Occipital lobe (tissue), 3 donors: ENCODE measurements at places on chromosomes 1 and 21. TPM values are rescaled to one million over a fixed set of nuclear protein-coding genes. Genes with fewer than 3 reads are reported as not detected.

DNAI4 gene
- total RNA-seq, result 34.9 TPM

CYP4A11 gene
- total RNA-seq, result not detected

TIAM1 gene
- 54.1 TPM for total RNA-seq

DDAH1 gene
- 37.3 TPM for total RNA-seq

ELF3 gene
- 0.31 TPM for total RNA-seq

DNA sequence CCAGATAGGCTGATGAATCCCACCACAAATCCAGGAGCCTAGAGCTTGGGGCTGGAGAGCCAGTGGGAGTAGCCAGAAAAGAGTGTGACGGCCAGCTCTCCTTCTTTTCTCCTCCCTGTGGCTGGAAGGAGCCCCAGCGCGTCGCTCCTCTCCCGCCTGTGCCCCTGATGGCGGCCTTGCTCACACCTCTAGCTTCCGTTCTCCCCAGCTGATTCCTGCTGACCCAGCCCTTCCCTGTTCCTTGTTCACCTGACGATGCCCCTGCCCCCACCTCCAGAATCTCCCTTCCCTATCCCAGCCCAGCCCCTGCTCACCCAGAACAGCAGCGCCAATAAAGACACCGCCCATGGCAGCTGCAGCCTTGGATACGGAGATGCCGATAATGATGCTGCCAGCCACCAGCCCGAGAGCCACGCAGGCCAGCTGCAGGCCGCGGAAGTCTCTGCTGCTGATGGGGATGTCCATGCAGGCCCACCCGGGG lies 656 bp downstream of the KNCN start:
- no peak for DNase-seq

GRCh38 chr21:16832791-16833190 lies 680.1 kb upstream of the CXADR start:
- DNase-seq, result no peak

- DNase-seq, result no peak
These were observed 32.8 kb upstream of the CASZ1 start for GRCh38 chr1:10829067-10829818.

DNA sequence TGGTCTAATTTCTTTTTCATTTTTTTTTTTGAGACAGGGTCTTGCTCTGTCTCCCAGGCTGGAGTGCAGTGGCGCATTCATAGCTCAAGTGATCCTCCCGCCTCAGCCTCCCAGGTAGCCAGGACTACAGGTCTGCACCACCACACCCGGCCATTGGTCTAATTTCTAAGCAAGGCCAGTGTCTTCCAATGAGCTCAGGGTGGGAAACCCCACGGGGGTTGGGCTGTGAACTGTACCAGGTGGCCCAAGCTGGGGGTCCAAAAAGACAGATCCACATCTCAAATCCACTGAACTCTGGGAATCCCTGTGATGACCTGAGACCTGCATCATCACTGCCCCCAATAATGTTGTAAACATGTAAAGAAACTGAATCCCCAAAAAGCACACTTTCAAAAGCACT lies 79.5 kb downstream of the BCAR3 start:
- DNase-seq, result no peak

GRCh38 chr21:28174701-28175100 lies 818.0 kb downstream of the LTN1 start:
- no peak for DNase-seq

DNA sequence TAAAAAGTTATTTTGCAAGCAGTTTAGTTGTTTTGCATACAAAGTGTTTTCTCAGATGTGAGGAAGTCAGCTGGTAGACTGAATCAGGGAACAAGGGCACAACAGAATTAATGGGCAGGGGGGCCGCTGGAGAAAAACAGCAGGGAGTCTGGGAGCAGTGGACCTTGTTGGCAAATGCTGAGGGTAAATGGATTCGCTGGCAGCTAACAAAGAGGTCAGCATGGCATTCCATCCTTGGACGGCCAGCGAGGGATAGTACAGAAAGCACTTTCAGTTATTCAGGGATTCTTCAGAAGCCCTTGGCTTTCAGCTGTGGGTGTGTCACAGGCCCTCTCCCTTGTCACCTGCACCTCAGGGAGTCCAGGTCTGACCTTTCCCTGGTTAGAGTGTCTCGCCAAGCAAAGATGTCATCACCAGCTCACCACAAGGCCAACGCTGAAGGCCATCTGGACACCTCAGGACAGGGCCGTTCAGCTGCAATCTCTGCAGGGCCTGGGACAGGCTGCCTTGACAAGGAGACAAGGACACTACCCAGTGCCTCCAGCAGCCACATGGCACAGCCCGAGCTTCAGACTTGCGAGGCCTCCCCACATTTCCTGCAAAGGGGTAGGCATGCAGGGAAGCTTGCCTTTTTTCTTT lies 90.4 kb downstream of the KCNN3 start:
- no peak for DNase-seq
